ENCODE measurements at places on chromosomes 16 and 17.

GRCh38 chr16:29779474-29779873 is 1.4 kb downstream of the ZG16 start:
- DNase-seq = no peak

- no peak for DNase-seq
Observed at GRCh38 chr17:80246726-80247125, 13.9 kb upstream of the RNF213 start.

DNA sequence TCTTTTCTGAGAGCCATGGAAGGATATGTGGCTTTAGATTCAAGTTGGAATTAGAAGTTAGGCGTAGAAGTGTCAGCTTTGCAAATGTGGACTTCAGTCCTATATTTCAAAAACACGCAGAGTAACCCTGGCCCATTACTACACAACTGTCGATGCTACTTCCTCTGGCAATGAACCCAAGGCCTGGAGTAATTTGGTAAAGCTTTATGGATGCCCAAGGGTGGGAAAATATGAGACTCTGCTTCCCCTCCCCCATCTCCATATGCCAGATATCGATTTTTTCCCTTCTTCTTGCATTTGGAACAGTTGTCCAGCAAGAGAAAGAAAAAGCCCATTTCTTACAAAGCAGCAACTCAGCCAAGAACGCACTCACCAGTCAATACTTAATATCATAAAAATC is 2.9 kb upstream of the MAP1LC3B start:
- no peak for DNase-seq

DNA sequence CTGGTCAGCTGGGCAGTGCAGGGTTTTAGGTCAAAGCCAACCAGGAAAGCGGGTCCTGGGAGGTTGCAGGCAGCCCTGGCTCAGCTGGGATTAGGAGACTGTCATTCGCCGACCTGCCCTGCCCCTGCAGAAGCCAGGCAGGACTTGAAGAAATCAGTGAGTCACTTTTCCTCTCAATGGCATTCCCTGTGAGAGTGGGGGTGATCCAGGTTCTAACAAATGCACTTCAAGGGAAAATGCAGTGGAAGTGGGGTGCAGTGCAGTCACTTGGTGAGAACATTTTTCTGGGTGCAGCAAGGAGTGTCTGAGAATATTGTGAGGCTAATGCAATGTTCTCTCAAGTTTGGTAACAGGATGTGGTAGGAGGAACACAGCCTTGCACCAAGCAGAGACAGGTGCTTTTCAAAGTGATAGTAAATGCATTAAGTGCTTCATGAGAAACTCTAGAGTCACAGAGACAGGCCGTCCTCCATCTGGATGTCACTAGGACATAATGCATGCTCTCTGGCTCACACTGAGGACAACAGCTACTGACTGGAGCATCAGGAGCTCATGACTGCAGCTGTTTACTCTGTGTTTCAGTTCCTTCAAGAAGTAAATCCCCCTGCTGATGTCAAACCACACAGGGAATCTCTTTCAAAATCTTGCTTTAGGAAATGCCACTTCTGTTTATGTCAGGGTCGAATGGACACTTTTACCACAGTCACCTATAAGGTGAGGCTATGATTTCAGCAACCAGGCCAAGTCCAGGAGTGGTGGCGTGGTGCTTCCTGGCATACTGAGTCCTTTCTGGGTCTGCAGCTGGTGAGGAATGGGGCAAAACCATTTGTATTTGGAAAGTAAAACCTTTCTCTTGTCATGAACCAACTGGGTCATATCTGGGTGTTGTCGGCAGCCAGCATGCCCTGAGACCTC is 16.7 kb downstream of the CDK5R1 start:
- DNase-seq = peak; percentile 79

GRCh38 chr17:41687828-41688640 is 651 bp upstream of the EIF1 start:
- peak; percentile 69 for DNase-seq

- no peak for DNase-seq
Observed at GRCh38 chr17:8912084-8912981, 44.9 kb upstream of the PIK3R6 start.

Data from HL-60 (cell line).